KBM-7 (cell line): ENCODE measurements at places on chromosomes 5 and 9.

DNA sequence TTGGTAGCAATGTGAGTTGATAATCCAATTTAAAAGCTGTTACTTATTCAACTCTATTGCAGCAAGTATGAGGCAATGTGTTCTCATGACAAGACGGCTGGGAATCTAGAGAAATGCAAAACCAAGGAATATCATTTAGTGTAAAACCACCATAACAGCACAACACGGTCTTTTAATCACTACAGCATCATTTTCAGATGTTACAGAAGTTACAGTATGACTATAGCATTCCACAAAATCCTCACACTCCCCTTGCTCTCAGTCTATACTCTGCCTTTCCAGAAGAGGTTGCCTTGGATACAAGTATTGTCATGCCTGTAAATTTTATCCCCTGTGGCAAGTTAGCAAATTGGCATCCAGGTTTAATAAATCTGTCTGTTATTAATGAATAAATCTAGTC lies 28.6 kb upstream of the TAS2R1 start:
- no peak for DNase-seq

DNA sequence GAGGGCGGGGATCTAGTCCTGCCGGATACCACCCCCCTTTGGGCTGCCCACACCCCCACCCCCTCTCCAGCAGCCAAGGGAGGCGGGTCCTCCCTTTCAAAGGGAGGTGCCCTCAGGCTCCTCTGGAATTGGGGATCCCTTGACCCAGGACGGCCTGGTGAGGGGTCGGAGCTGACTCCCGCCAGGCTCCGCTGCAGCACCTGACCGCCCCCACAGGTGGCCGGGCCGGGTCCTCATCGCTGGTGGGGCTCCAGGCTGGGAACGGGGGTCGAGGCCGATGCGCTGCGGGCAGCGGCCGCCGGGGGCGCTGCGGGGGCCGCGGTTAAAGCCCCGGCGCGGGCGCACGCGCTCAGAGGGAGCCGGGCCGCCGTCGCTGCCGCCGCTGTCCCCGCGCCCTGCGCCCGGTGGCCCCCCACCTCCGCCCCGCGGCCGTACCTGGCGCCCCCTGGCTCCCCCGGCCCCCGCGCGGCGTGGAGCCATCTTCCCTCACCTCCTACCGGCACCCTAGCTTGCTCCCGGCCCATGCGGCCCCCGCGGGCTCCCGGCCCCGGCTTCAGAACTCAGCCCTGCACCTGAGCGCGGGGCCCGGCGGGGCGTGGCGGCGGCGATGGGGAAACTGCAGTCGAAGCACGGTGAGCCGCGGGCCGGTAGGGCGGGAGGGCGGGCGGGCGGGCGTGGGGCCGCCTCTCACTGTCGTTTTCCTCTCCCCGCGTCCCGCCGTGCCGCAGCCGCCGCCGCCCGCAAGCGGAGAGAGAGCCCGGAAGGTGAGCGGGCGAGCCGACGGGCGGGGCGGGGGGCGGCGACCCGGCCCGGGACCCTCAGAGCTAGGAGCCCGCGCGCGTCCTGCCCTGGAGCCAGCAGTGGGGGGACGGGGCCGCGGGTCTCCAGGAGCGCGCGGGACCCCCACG lies at the start of gene NKD2:
Gene NKD2, plus strand, starts transcription at position 352 of the 908 bp plus-strand sequence. Its CDS starts 256 bp downstream, at position 608.
- peak; percentile 48 for DNase-seq

DNA sequence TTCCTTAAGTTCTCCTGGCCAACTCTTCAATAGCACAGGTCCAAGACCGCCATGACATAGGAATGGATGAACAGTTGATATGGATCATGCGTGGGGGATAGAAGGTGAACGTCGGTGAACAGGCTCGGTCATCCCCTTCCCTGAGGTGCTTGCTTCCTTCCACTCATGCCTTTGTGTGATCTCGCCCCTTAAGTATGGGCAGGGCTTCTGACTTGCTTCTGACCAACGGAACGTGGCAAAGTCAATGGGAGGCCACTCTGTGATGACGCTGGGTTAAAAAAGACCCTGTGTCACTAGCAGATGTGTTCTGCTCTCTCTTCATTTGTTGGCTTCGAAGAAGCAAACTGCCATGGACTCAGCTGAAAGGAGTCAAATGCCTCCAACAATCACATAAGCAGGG lies 240.5 kb upstream of the TUT7 start:
- no peak for DNase-seq

GRCh38 chr5:39518516-39518915 lies 93.7 kb upstream of the DAB2 start:
- no peak for DNase-seq

DNA sequence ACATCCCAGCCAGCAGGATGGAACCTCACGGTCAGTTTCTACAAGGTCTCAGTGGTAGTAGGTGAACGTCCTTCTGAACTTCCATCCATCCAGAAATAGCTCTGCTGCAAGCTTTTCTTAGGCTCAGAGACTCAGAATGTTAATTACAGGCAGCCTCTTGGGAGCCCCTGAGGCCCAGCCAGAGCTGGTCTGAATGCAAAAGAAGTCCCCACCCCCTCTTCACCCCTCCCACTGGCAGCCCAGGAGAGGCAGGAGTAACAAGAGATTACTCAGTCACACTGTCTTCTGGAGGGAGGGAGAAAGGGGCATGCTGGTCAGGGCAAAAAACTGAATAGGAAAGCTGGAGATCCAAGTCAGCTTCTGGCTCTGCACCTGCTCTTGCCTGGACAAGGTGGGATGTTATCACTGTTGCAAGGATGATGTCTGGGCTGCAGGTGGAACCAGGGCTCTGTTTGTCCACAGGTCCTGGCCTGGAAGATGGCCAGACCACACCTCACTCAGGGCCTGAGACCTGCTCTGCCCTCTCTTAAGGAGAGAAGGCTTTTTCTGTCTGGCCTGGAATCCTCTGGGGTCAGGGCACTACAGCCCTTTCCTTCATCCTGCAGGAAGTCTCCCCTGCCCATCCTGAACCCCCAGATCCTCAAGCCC lies 9.1 kb downstream of the ENHO start:
- DNase-seq = no peak
